ENCODE measurements at places on chromosomes 11 and 22.

- DNase-seq, result no peak
Measured at GRCh38 chr22:27801202-27801615, 347 bp downstream of the MN1 start.

DNA sequence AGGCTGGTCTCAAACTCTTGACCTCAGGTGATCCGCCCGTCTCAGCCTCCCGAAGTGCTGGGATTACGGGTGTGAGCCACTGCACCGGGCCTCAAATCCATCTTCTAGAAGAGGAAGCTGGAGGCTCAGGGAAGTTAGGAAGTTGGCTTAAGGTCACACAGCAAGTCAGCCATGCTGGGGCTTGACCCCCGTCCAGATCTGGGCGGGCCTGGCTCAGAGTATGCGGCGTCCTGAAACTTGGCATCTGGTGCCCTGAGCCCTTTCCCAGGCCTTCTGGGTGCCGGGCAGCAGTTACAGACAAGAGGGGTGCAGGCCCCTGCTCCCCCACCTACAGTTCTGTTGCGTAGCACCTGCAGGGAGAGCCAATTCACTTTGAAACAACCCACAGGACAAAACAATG, 11.2 kb downstream of the MPPED1 start:
- no peak for DNase-seq

DNA sequence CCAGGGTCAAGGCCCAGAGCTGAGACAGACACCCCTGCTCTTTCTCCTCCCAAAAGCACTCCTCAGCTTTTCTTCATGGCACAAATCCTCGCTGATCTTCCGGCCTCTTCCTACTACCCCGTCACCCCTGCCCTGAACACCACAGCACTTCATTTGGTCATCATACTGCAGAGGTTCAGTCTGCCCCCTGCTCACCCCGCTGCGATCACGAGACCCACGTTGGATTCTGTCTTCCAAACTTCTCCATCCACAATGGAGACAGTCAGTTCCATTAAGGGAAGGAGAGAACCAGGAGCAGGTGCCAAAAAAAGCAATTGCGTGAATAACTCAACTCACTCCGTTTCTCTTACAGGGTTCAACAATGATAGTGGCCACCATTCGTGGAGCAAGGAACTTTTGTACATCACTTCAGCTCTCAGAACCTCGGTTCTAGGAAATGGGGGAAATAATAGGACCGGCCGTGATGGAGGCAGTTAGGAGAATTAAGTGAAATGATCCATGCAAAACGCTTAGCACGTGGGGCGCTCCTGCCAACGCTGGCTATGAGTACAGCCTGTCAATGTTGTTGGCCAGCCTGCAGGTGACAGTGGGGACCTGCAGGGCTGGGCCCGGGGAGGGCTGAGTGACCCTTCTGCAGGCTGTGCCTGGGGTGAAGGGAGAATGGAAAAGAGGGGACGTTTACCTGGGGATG, 45.9 kb downstream of the MN1 start:
- no peak for DNase-seq

- no peak for DNase-seq
Measured at GRCh38 chr22:26043031-26043430, 126.2 kb upstream of the SEZ6L start.
